ENCODE measurements at places on chromosomes 7 and 10.
A peak's percentile ranks its signal among the peaks of the same experiment; 100 is the strongest.

GRCh38 chr7:74568658-74569057 is 88.9 kb upstream of the GTF2I start:
- DNase-seq: no peak

DNA sequence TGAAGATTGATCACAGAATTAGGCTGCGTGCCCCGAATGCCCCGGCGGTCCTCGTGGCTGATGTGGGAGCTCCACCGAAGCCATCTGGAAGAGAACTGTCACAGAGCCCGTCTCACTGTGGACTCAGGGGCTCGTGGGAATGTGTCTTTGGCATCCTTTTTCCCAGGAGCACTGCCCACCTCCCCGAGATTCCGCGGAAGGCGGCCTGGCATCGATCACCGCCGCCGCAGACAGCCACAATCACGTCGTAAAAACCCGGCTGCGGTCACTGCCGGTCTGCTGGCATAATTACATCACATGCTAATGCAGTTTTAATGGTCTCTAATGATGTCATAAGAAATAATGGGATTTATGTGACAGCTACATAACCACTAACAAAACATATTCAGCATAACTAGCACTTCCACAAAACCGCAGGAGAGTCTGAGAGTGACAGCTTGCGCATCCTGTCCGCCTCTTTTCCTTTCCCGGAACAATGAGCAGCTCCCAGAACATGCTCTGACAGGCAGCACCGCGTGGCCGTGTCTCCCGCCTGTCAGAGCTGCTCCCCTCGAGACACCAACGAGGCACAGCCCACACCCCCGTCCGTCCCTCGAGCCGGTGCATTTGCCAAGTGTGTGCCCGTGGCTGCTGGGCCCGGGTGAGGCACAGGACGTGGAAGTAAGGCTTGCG is 490.0 kb downstream of the PTPRN2 start:
- DNase-seq: no peak

DNA sequence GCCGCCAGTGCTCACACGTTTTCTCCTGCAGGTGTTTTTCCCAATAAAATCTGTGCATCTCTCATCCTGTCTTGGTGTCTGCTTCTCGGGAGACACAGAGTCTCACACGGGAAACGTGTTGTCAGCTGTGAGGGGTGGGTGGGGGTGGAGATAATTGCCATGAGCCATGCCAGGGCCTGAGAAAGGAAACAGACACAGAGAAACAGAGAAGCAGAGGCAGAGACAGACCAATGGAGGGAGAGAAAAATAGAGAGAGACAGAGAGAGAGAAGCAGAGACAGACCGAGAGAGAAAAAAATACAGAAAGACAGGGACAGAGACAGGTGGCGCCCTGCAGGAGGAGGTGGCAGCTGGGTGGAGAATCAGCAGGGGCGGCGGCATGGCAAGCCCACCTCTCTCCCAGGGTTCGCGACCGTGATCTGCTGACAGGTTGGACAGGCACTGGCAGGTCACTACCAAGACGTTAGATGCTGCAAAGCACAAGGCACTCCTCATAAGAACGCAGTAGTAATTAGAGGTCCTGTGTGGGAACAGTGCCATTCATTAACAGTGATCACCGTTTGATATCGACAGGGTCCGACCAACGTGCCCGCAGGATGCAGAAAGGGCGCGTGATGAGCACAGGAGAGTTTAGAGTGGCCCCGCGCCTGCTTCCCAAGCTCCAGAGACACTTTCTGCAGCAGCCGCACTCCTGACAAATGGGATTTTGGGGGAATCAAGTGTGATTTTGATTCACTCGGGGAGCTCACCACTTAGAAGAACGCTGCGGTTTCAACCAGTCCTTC is 70.5 kb upstream of the INSIG1 start:
- DNase-seq: no peak

DNA sequence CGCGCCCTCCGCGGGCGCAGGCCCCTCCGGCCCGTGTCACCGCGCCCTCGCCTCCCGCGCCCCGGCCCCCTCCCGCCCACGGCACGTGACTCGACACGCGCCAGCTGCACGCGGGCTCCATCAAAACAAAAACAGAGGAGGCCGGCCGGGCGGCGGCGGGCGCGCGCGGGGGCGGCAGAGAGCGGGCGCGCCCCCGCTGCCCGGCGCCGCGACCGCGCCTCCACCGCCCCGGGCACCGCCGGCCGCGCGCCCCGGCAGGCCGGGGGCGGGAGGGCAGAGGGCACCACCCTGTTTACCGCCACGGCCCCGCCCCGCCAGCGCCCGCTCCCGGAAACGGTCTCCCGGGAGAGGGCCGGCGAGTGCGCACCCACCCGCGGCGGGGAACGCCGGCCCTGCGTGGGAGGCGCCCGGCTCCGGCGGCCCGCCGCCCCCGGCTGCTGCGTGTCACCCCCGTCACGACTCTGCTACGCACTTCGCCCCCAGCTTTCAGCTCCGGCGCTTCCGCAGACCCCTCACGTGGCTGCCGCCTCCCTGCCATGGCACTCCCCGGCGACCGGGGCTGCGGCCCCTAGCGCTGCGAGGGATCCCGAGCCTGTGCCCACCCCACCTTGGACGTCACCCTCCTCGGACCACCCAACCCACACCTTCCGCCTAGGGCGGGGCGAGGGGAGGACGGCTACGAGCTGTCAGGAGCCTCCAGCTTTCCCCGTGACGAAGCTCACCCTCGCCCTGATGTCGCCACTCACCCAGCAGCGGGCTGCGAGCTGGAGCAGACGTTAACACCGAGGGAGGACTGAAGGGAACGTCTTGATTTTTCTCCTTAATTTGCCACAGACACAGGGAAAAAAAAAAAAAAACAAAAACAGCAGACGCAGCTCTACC is 221.6 kb upstream of the MKLN1 start:
- DNase-seq: peak; percentile 81

DNA sequence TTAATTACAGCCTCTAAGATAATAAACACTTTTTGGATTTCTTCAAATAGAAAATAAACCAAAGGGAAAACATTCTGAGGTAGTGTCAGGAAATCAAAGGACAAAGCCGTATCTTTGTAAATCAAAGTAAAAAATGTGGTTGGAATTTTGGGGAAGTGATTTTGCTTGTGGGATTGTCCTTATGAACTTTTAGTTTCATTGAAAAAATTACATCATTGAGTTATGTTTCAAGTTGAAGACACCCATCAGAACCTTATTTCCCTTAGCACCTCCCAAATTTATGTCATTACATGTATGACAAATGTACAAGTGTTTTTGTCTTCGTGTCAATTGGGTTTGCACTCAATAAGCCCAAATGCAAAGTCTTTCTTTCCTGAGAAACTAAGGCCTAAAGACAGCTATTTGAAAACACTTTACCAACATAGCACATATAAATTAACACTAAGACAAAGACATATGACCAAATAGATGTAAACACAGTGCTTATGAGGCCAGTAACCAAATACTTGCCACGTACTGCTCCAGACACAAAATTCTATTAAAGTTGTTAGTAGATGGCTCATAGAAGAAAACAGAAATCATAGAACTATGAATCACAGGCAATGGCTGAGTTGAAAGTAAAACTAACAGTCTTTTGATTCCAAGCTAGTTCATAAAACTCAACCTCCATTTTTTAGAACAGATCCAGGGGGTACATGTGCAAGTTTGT is 26.9 kb upstream of the LAMB4 start:
- no peak for DNase-seq

GRCh38 chr10:34905200-34905927 is 90.3 kb upstream of the PARD3 start:
- DNase-seq: no peak

GRCh38 chr7:53315981-53316380 is 280.5 kb downstream of the POM121L12 start:
- DNase-seq: no peak

GRCh38 chr7:139034336-139034735 is 1.5 kb downstream of the ZC3HAV1L start:
- DNase-seq: no peak

DNA sequence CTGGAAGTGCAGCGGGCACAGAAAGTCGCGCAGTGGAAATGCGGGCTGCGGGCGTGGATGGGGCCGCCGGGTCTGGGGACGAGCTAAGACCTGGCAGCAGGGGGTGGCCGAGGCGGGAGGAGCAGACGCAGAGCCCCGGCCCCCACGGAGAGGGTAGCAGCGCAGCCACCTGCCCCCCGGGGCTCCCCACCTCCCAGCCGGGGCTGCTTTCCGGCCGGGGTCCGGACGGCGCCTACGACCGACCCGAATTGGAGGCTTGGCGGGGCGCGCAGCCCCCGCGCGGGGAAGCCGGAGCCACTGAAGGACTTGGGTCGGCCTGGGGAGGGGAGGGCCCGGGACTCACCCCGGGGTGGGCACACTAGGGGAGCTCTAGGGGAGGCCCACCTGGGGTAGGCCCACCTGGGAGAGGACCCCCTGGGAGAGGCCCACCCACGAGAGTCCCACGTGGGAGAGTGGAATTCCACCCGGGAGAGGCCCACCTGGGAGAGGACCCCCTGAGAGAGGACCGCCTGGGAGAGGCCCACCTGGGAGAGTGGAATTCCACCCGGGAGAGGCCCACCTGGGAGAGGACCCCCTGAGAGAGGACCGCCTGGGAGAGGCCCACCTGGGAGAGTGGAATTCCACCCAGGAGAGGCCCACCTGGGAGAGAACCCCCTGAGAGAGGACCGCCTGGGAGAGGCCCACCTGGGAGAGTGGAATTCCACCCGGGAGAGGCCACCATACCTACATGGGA is 854 bp upstream of the CFAP46 start:
- no peak for DNase-seq

GRCh38 chr10:126058104-126058503 is 161.7 kb downstream of the FANK1 start:
- no peak for DNase-seq

- DNase-seq: no peak
These were observed 294.9 kb downstream of the GLRX3 start for GRCh38 chr10:130430852-130431704.

DNA sequence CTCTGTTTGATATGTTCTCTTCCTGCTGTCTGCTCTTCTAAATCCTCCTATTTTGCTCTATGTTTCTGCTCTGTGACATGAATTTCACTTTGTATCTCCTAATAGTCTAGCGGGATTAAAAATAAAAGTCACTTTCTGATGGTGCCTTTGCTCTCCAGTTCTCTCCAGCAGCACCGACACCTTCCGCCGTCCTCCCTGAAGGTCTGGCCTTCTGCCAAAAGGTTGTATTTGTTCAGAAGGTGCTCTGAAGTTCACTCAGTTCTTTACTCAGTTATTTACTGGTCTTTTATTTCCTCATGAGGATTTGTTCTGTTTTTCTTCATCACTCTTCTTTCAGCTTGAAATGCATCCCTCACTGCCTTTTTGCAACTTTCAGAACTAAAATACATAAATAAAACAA is 11.2 kb upstream of the EPHA1 start:
- no peak for DNase-seq

DNA sequence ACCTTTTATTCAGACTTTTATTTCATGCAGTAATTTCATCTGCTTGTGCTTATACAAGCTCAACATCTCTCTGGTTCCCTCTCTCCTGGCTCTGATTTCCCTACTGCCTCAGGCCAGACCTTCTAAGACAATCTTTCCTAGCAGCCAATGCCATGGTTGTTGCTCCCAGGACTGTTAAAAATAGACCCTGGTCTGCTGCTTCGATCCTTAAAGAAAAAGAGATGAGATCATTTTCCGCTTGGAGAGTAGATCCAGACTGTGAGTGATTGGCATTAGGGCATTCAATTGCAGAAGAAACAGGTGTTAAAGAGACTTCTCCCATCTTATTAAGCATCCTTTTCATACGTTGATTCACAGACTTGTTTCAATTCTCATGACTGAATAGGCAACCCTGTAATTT is 68.4 kb upstream of the ITGB1 start:
- no peak for DNase-seq

- DNase-seq: no peak
These were observed 121.7 kb downstream of the FANK1 start for GRCh38 chr10:126017961-126018560.

- no peak for DNase-seq
These were observed 11.1 kb upstream of the ENO4 start for GRCh38 chr10:116838143-116838725.

GRCh38 chr7:8739837-8740236 is 306.4 kb downstream of the NXPH1 start:
- no peak for DNase-seq

DNA sequence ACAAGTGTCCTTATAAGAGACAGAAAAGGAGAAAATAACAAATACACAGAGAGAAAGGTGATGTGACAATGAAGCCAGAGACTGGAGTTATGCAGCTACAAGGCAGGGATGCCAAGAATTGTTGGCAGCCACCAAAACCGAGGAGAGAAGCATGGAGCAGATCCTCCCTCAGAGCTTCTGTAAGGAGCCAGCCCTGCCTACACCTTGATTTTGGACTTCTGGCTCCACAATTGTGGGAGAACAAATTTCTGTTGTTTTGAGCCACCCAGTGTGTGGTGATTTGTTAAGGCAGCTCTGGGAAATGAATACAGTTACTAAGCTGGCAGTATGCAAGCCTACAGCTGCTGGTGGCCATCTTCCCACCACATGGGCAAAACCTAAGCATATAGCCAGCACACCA is 163.6 kb downstream of the GRM8 start:
- no peak for DNase-seq

- no peak for DNase-seq
These were observed 69.9 kb downstream of the NKX6-2 start for GRCh38 chr10:132715776-132716680.

DNA sequence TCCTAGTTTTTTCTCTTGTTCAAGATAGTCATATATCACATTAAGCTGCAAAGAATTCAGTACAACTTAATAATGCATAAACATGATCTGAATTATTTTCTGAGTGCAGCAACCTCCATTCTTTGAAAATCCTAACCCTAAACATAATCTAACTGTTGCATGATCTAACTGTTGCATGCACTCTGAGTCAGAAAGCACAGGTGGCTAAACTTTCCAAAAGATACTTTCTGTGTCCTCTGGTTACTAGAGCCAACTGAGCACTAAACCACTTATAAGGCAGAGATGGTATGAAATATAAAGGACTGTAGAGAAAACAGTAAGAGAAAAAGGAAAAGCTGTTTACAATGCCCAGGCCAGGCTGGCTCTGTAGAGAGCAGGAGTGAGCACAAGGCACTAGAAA is 23.0 kb upstream of the FAM133B start:
- DNase-seq: no peak

All from activated T-helper 9 cell treated with anti-CD3 and anti-CD28 coated beads, Interleukin-2, amount 50 U/mL, for 16 hours (primary cell).